Thoracic aorta (tissue), 2 donors: ENCODE measurements at places on chromosomes 11 and 22.

DNA sequence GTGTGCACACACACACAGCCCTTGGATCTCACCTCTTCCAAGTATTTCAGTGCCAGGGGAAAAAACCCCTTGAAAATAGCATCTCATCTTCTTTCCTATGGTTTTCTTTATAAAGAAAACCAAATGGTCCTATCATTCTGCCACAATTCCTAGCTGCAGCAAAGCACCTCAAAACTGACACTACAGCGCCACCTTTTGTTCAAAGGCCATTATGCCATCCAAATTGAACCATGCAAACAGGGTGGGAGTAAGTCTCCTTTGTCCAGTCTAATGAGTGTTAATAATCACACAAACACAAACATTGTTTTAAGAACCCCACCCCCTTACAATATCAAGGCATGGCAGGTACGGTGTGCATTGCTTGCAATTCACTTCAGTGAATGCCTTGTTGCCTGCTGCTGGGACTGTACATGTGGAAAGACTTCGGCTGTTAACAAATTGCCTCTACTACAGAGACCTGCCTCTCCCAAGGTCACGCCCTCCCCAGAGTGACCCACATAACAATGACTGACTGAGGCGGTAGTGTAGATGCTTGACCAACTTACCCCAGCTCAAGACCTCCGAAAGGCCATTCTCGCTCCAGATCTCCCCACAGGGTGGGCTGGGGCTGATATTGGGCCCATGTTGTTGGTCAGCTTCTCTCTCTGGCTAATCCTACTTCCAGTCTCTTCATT, 31.7 kb downstream of the FAM181B start:
- H3K36me3 ChIP-seq: no peaks in the 10 kb centered on the region
- no peaks in the 10 kb centered on the region for H3K4me1 ChIP-seq
- DNase-seq: no peak
- H3K27ac ChIP-seq: no peak overlapping the region
- H3K27me3 ChIP-seq: no peaks in the 10 kb centered on the region

GRCh38 chr11:36016263-36016662, 72.4 kb downstream of the LDLRAD3 start:
- no peak overlapping the region for H3K4me3 ChIP-seq
- peaks cover 21% of the 10 kb centered on the region for H3K4me1 ChIP-seq
- H3K27ac ChIP-seq: peak overlapping the region; percentile 8
- DNase-seq: no peak

GRCh38 chr22:27925331-27925730, 6.3 kb upstream of the PITPNB start:
- no peak overlapping the region for H3K27ac ChIP-seq

DNA sequence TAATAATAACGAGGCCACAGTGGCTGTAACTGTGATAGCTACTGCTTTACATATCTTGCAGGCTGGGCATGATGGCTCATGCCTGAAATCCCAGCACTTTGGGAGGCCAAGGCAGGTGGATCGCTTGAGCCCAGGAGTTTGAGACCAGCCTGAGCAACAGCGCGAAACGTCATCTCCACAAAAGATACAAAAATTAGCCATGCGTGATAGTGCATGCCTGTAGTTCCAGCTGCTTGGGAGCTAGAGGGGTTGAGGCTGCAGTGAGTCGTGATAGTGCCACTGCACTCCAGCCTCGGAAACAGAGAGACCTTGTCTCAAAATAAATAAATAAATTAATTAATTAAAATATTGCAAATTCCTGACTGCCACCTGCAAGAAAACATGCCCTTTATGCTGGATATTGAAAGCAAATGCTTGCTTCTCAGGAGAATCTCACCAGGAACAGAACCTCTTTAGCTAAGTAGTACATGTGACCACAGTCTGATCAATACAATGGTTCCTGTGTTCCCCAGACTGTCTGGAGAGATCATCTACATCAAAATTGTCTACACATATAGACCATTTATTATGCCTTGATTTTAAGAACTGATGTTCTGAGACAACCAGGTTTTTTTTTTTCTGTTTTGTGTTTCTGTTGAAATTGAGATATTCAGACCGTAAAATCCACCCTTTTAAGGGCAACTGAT, 6.3 kb downstream of the ZBTB3 start:
- no peak for DNase-seq
- H3K4me3 ChIP-seq: no peak overlapping the region
- H3K27me3 ChIP-seq: no peaks in the 10 kb centered on the region
- H3K36me3 ChIP-seq: peaks cover 3% of the 10 kb centered on the region

- H3K4me1 ChIP-seq: no peaks in the 10 kb centered on the region
- H3K27me3 ChIP-seq: no peaks in the 10 kb centered on the region
- DNase-seq: no peak
- H3K36me3 ChIP-seq: no peaks in the 10 kb centered on the region
These were observed 10.4 kb downstream of the SPATA19 start for GRCh38 chr11:133834682-133835592.

GRCh38 chr22:38163844-38164550, 17.6 kb downstream of the PLA2G6 start:
- H3K36me3 ChIP-seq: peaks cover 2% of the 10 kb centered on the region
- no peak for DNase-seq
- no peak overlapping the region for H3K27ac ChIP-seq
- H3K4me1 ChIP-seq: no peaks in the 10 kb centered on the region
- H3K4me3 ChIP-seq: no peak overlapping the region

- DNase-seq: no peak
- H3K4me3 ChIP-seq: no peak overlapping the region
- H3K27ac ChIP-seq: no peak overlapping the region
- H3K4me1 ChIP-seq: no peaks in the 10 kb centered on the region
These were observed 363 bp downstream of the OR8A1 start for GRCh38 chr11:124570160-124570559.

DNA sequence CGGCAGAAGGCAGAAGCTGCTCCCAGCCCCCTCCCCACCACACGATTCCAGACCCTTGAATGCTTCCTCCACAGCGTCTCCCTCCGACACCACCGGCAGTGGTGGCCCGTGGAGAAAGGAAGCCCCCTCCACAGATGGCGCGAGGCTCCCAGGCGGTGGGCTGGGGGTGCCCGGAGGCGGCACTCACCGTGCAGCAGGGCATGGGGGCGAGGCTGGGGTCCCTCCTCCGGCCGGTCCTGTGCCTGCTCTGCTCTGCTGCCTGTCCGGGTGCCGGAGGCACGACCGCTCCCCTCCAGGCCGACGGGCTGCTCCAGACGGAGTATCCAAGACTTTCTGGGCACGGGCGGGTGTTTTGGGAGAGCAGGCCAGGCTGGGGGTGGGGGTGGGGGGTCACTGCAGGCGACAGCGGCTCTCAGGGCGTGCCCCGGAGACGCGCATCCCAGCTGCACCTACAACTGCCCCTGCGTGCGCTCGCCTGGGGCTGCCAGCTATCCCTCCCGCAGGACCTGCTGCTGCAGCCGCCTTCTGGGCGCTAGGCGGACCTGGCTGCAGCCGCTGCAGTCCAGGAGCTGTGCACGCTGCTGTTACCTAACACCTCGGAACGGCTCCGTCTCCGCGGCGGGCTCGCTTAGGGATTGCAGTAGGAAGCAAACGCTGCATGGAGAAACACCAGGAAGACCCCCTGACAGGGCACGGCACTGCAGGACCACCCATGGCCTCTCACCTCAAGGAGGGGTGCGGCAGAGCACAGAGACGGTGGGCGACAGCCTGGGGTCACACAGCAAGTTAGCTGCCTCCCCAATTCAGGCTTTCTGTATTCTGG, 15.2 kb downstream of the MRGPRG start:
- H3K27ac ChIP-seq: no peak overlapping the region
- H3K27me3 ChIP-seq: no peaks in the 10 kb centered on the region
- H3K4me3 ChIP-seq: peak overlapping the region; percentile 38
- H3K36me3 ChIP-seq: no peaks in the 10 kb centered on the region
- DNase-seq: no peak

DNA sequence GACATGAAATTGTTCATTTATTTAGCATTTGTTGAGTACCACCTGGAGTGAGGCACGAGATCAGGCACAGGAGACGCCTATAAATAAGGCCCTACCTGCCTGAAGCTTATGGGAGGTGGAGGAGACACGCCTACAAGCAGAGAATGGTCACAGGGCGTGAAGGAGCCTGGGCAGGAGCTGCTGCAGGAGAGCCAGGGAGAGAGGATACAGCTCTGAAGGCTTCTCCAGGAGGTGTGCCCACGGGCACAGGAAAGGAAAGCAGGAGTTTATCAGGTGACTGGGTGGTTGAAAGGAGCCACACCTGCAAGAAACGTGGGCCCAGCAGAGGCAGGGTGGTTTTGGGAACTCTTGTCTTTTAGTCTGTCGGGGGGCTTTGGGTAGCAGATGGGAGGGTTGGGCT, 70.3 kb downstream of the BMAL1 start:
- H3K4me1 ChIP-seq: no peaks in the 10 kb centered on the region
- DNase-seq: no peak
- peaks cover 2% of the 10 kb centered on the region for H3K36me3 ChIP-seq
- H3K27ac ChIP-seq: no peak overlapping the region

GRCh38 chr11:67282876-67283371, 6.2 kb upstream of the ANKRD13D start:
- no peak overlapping the region for H3K4me3 ChIP-seq
- H3K27me3 ChIP-seq: no peaks in the 10 kb centered on the region
- no peak for DNase-seq
- H3K27ac ChIP-seq: no peak overlapping the region

DNA sequence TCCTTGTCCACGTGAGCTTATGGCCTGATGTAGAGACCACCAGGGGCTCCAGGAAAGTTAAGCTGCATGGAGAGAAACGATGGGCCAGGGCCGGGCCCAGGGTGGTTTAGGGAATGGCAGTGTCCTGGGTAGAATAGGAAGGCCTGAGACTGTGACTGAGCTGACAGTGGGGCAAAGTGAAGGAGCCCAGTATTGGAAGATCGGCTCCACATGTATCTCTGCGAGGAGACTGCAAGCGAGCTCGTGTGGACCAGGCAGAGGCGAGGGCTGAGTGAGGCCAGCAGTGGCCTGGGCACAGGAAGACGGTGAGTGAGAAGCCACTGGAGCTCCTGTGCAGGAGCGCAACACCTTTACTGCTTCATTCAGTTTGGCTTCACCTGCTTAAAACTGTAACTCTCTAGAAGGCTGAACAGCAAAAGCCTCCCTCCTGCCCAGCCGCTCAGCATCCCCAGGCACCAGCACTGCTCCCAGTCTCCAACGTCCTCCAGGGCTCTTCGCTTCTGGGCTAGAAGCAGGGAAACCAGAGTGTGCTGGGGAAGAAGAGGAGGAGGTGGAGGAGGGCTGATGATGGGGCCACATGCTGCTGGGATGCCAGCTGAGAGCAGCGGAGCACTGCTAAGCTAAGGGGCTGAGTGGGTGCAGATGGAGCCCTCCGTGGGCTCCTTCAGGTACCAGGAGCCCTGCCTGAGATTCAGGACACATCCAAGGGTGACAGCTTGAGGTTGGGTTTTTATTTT, 13.5 kb downstream of the TCIRG1 start:
- no peaks in the 10 kb centered on the region for H3K27me3 ChIP-seq
- H3K4me1 ChIP-seq: no peaks in the 10 kb centered on the region
- no peak for DNase-seq
- H3K27ac ChIP-seq: no peak overlapping the region

- H3K27ac ChIP-seq: no peak overlapping the region
- no peak overlapping the region for H3K4me3 ChIP-seq
- H3K36me3 ChIP-seq: no peaks in the 10 kb centered on the region
- H3K4me1 ChIP-seq: no peaks in the 10 kb centered on the region
These were observed 59.0 kb downstream of the UBASH3B start for GRCh38 chr11:122714484-122714883.

GRCh38 chr11:61147271-61147670, 14.0 kb downstream of the VPS37C start:
- no peaks in the 10 kb centered on the region for H3K27me3 ChIP-seq
- H3K4me1 ChIP-seq: peaks cover 47% of the 10 kb centered on the region
- DNase-seq: no peak
- no peak overlapping the region for H3K4me3 ChIP-seq

GRCh38 chr22:49334449-49334789, 493.3 kb downstream of the BRD1 start:
- H3K4me3 ChIP-seq: no peak overlapping the region
- H3K27me3 ChIP-seq: no peaks in the 10 kb centered on the region
- H3K27ac ChIP-seq: no peak overlapping the region
- DNase-seq: no peak
- H3K4me1 ChIP-seq: no peaks in the 10 kb centered on the region

GRCh38 chr11:19802773-19803293, 90.2 kb downstream of the NAV2 start:
- H3K27me3 ChIP-seq: no peaks in the 10 kb centered on the region
- H3K4me1 ChIP-seq: peaks cover 97% of the 10 kb centered on the region
- no peaks in the 10 kb centered on the region for H3K36me3 ChIP-seq
- no peak overlapping the region for H3K27ac ChIP-seq

DNA sequence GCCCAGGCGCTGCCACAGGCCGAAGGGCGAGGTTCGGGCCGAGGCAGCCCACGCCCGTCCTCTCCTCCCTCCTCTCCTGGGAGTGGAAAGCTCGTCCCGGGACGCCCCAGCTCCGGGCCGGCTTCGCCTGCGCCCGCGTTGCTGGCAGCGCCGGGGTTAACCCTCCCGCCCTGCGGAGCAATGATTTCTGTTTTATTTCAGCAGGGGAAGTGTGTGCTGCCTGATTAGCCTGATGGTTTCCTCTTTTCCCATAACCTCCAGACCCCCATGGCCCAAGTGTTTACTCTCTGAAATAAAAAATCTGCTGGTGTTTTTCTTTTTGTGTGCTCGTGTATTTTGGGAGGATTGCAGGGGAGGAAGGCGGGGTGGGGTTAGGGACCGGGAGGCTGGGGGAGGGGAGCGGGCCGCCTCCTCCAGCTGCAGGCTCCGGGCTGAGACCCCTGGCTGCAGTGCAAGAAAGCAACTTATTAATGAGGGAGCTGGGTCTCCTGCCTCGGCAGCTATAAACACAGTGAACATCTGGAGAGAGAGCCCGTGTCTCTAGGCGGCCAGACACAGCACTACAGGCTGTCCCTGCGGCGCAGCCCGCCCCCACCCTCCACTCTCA, 38.6 kb downstream of the ETS1 start:
- no peak overlapping the region for H3K27ac ChIP-seq
- no peaks in the 10 kb centered on the region for H3K27me3 ChIP-seq
- H3K36me3 ChIP-seq: no peaks in the 10 kb centered on the region
- peak overlapping the region; percentile 75 for H3K4me3 ChIP-seq
- peaks cover 23% of the 10 kb centered on the region for H3K4me1 ChIP-seq
- DNase-seq: no peak

DNA sequence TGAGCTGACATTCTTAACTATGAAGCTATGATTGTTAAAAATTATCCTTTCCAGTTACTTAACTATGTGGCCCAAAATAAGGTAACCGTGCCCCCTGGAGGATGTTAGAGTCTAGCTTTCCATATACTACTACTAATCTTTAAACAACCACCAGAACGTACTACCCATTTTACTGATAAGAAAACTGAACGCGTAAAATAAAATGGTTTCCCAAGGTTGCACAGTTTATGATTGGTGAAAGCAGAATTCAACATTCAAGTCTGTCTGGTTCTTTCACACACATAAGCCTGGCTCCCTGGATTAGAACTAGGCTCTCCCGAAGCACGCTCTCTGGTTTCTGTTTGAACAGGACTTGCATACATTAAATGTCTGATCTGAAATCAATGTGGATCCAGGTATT, 437.8 kb upstream of the CCDC90B start:
- DNase-seq: no peak
- H3K4me1 ChIP-seq: peaks cover 26% of the 10 kb centered on the region
- no peak overlapping the region for H3K27ac ChIP-seq
- no peaks in the 10 kb centered on the region for H3K36me3 ChIP-seq
- no peaks in the 10 kb centered on the region for H3K27me3 ChIP-seq
